ENCODE measurements at places on chromosomes 12 and 14.

DNA sequence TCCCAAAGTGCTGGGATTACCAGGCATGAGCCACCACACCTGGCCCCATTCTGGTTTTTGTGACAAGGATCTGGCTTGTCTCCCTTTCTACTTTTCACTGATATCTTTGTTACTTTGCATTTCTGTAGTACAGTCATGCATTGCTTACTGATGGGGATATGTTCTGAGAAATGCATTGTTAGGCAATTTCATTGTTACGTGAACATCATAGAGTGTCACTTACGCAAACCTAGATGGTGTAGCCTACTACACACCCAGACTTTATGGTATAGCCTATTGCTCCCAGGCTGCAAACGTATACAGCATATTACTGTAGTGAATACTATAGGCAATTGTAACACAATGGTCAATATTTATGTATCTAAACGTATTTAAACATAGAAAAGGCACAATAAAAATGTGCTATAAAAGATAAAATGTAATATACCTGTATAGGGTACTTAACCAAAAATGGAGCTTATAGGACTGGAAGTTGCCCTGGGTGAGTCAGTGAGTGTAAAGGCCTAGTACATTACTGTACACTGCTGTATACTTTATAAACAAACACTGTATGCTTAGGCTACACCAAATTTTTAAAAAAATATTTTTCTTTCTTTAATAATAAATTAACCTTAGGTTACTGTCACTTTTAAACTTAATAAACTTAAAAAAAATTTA, 16.0 kb downstream of the MRPL42 start:
- DNase-seq = no peak

GRCh38 chr12:55707219-55707671, 459 bp downstream of the ITGA7 start:
- DNase-seq = no peak

DNA sequence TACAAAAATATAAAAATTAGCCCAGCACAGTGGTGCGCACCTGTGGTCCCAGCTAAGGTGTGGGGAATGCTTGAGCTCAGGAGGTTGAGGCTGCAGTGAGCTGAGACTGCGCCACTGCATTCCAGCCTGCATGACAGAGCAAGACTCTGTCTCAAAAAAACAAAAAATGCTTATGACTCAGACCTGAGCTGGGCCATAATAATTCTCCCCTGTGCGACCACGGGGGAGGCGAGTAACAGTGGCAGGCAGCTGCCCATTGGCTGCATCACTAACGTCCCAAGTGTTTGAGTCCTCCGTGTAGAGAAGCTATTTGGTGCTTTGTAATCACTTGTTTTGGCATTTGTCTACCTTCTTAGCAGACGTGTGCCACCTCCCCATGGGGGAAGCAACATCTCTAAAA, 24.9 kb downstream of the PSMC1 start:
- no peak for DNase-seq

DNA sequence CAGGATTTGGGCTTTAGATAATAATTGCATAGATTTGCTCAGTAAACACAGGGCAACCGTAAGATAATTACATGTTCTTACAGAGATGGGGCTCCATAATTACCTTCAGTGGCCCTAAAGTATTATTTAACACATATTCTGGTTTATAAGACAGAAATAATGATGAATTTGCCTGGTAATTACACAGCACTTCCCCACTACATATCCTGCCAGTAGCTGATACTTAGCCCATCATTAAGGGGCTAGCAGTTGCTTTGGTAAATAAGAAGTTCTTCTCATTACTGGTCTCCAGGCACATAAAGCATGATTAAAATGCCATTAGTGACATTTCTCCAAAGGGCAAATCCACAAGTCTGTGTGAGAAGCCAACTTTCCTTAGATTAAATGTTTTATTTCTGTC, 158.7 kb downstream of the NUAK1 start:
- DNase-seq = no peak

- no peak for DNase-seq
Measured at GRCh38 chr12:15600223-15600935, 188.8 kb downstream of the EPS8 start.

- DNase-seq = no peak
Measured at GRCh38 chr14:54734966-54735365, 167.7 kb downstream of the GCH1 start.

DNA sequence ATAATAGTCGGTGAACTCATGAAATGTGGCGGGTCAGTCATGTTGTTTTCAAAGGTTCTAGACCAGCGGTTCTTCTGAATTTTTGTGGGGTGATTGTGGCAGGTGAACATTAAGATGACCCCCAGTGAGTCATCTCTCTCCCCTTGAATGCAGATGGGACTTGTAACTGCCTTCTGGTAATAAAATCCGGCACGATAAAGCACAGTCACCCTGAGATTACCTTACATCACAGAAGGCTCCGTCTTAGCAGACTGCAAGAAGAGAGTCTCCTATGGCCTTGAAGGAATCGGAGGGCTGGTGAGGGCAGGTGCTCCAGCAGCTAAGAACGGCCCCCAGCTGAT, 189.6 kb downstream of the FOXN3 start:
- DNase-seq = no peak

DNA sequence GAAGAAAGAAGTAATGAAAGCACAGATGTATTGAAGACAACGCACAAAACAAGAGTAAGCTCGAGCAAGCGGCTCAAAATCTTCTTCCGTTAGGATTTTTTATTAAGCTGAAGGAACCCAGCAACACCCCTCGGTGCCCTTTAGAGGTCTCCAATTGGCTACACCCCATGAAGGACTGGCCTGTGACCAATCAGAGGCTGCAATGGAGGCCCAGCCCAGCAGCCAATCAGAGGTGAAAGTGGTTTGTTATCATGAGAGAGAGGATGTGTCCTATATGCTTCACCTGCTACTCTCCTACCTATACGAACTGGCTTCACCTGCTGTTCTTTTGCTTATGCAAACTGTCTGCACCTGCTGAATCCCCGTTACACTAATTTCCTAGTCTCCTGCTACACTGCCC, 358.8 kb downstream of the C12orf50 start:
- DNase-seq = no peak

DNA sequence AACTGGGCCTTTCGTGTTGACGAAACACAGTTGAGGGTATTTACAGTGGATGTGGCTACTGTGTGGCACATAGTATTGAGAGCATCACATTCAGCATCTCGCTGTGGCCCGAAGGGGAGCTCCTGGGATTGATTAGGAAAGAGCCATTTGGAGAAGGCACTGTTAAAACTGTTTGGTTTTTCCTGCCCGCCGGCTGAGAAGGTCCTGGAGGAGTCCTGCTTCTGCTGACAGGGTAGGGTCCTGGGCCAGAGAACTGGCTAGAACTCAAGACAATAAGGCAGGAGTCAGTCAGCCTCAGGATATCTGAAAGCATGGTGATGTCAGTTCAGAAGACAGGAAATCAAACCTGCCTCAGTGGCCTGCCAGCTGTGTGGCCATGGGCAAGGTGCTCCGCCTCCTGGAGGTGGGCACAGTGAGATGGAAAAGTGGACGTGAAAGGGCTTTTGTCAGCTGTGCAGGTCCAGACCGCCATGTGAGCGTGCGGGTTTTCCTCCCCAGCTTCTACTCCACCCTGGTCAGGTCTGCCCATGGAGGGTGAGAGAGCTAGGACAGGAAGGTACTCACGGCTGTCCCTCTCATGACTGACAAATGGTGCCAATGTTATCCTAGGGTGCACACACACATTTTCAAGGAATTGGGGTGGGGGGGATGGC, 92.3 kb downstream of the NTF3 start:
- DNase-seq = no peak

GRCh38 chr14:69154779-69155178, 1.9 kb upstream of the DCAF5 start:
- no peak for DNase-seq

DNA sequence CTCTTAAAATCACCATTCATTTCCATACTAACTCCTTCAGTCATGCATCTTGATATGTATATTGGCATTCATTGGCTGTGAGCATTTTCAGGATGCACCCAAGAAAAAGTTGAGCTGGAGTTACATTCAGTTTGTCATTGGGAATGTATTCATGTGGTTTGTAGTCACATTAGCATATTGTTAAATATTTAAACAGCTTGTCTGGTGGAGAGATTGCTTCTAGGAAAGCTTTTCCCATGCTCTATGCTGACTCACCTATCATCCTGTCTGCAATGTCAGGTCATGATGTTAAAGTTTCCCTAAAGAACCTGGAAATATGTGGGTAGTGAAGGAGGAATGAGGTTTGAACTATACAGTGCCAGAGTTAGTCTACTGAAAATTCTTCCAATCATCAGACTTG, 583.6 kb downstream of the GALC start:
- no peak for DNase-seq

- DNase-seq = no peak
Measured at GRCh38 chr12:86931714-86932113, 675.5 kb upstream of the MGAT4C start.

DNA sequence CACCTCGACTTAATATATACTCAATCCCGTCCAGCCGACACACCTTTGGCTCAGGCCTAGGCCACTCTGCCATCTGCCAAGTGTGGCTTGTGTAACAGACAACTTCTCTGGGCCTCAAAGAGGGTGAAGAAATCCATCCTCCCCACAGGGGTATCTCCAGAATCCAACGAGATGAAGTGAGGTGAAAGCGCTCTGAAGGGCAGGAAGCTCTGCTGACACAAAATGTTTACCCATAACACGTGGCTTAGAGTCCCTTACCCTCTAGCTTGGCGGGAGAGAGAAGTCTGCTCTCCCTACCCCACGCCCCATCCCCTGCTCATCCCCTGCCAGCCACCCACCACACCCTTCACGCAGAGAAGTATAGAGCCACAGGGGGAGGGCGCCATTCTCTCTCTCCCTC, 13.0 kb downstream of the ZBTB39 start:
- no peak for DNase-seq

- DNase-seq = no peak
Measured at GRCh38 chr12:131883521-131883900, 10.9 kb upstream of the ULK1 start.

DNA sequence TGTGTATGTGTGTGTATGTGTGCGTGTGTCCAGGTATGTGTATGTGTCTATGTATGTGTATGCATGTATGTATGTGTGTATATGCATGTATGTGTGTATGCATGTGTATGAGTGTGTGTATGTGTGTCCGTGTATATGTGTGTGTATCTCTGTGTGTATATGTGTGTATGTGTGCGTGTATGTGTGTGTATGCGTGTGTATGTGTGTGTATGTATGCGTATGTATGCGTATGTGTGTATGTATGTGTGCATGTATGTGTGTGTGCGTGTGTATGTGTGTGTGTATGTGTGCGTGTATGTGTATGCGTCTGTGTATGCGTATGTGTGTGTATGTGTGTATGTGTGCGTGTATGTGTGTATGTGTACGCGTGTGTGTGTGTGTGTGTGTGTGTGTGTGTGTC, 31.6 kb downstream of the CHST11 start:
- DNase-seq = no peak

All from Panc1 (cell line).